Ammon's horn (tissue), 1 donor: ENCODE measurements at places on chromosomes 5 and 9.

- DNase-seq: no peak
Measured at GRCh38 chr9:127644943-127645342, 32.9 kb downstream of the STXBP1 start.

- peak; percentile 60 for DNase-seq
Measured at GRCh38 chr5:17216974-17217492, 398 bp upstream of the BASP1 start.

- no peak for DNase-seq
Measured at GRCh38 chr9:81676395-81676794, 13.0 kb downstream of the TLE1 start.

DNA sequence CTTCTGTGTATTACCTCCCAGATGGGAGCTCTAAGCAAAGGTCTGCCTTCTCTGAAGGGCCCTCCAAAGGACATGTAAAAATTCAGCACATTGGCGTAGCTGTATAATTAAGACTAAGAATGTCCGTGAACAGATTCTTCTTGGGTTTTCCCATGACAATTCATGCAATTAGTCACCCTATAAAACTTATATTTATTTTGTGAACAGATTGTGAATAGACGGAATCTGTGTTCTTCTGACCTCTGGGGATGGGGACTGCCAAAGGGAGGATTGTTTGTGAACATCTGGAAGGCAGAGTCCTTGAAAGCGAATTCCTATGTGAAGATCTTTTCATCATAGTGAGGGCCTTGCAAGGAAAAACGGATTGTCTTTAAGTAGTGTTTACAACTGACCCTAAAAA lies 111.3 kb downstream of the EGFLAM start:
- no peak for DNase-seq

DNA sequence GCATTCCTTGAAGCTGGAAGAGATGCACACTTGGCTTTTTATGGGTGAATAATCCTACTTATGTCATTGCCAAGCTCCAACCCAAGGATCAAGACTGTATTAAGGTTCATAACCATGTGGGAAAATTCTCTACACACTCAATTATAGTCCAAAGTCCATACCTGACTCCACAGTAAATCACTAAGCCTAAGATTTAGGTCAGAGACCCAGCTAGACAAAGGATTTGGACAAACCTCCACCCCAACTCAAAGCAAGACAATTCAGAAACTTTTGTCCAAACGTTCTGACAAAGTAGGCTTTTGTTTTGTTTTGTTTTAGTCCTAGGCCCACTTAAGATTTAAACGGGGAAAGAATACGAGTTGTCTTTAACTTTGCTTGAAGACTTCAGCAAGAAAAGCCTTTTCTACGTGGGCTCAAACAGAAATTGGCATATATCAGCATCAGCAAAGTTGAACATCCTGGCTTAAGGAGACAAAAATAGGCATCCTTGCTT lies 1.7 kb downstream of the MEGF9 start:
- no peak for DNase-seq

DNA sequence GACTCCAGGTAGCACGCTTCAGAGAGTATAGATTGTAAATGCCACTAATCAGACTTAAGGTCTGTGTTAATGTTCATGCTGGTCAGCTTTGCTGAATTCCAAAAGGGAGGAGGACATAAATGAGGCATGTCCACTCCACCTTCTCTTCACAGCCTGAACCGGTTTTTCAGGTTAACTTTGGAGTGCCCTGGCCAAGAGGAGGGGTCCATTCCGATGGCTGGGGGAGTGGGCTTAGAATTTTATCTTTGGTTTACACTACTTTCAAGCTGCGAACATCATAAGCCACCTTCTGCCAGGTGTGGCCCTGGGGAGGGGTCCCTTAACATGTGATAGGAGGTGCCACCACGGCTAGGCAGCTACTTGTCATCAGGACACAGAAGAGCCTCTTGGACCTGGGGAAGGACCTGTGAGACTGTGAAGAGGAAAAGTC lies 24.2 kb downstream of the ABO start:
- no peak for DNase-seq

DNA sequence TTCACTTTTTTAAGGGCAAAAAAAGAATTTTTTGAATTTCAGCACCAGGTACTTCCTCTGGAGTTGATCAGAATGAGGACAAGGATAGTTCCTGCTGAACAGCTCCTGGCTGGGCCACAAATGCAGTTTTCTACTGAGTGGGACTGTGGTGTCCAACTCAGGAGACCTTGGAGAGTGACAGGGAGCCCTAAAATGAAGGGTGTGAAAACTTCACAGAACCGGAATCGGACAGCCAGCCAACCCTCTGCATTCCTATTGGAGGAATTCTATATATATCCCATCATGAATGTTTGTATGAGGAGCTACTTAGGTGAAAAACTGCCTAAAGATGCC lies 40.6 kb downstream of the ANKH start:
- DNase-seq: no peak

DNA sequence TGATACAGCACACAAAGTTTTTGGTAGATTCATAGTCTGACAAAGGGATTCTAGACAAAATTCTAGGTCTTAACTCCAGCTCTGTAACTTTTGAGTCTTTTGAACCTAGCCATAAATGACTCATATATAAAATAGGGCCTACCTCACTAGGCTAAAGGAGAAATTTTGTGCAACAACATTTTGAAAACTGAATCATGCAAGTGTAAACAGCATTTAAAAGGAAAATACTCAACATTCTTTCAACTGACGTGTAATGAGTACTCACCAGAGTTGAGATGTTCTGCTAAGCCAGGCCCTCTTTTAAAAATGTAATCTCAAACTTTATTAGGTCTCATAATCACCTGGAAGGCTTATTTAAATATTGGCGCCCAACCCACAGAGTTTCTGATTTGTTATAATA lies 113.2 kb downstream of the STK32A start:
- DNase-seq: no peak

GRCh38 chr9:69461103-69461887 lies 136.3 kb downstream of the ENTREP1 start:
- no peak for DNase-seq

- DNase-seq: no peak
Measured at GRCh38 chr5:136808756-136809155, 443.4 kb upstream of the TRPC7 start.

DNA sequence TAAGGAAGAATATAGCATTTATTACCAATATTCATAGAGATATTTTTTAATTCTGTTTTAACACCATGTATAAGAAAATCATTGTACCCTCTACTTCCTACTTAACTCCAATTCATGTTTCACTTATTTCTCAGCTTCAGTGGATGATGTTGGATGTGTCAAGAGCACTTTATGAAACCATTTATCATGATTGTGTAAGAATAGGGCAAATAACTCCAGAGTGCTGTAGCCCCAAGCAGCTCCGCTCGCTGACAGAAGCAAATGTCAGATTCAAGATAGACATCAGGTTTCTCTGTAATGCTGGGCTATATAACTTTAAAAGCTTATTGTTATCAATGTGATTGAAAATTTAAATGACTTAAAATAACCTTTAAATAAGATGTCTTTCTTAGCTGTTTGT lies 50.4 kb downstream of the MAST4 start:
- no peak for DNase-seq
